CD4-positive, alpha-beta T cell treated with Interleukin-6 for 4 hours (primary cell): ENCODE measurements at places on chromosomes 3 and 15.

- no peak for DNase-seq
Measured at GRCh38 chr15:79724312-79724711, 172.5 kb downstream of the MTHFS start.

DNA sequence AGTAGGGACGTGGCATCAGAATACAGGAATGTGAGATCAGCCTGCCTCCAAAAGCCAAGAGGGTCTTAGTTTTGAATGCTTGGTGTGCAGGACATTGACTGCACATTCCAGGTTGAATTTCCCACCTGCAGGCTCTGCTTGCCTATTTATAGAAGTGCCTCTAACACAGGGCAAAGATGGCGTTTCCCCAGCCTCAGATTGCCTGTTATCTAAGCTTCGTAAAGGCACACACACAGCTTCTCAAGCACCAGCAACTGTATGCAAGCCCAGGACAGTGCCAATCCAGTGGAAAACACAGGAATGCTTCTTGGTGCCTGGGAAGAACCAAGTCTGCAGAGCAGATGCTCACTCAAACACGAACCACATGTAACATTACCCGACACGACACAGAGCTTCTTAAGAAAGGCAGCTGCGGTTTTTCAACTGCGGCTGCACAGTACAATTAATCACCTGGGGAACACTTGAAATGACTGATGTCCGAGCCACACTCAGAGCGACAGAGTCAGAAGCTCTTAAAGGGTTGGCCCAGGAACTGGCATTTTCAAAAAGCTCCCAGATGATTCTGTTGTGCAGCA lies 90.0 kb upstream of the ANKRD34C start:
- no peak for DNase-seq

- no peak for DNase-seq
Measured at GRCh38 chr3:188266562-188267274, 112.8 kb downstream of the LPP start.

DNA sequence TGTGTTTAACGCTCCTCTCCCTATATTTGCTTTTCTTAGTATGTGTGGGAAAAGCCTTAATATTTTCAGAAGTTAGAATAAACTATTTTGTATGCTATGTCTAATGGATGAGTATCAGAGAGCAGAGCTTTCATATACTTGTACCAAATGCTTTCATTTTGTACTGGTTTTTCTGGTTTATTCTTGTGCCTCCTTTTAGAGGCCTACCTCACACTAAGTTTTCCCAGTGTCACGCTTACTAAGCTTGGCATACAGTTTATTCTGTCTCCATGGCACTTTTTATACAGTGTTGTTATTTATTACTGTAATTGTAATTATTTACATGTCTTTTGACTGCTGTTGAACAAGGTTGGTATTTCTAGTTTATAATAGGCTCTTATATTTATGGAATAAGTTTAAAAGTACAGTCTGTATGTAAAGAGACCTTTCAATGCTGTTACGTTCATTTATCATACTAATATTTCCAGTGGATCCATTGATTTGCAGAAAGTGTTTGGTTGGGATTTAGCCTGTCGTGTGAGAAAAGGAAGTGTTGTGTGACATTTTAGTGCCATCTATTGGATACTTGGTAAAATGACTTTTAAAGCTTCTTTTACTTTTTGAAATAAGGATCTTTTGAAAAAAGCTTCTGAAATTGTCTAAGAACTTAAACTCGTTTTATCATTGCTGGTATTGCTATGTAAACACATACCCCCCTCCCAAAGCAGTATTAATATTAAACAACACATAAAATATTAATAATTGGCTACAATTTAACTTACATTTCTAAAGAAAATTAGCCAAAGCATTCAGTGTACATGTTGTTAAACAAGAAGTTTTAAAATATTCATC lies 5.2 kb upstream of the EBLN2 start:
- no peak for DNase-seq

GRCh38 chr3:111787556-111788463 lies 71.3 kb upstream of the PHLDB2 start:
- no peak for DNase-seq

GRCh38 chr3:98589331-98590036 lies 3.9 kb downstream of the CPOX start:
- no peak for DNase-seq

- DNase-seq: no peak
Measured at GRCh38 chr3:195860456-195860855, 47.9 kb downstream of the TNK2 start.

- peak; percentile 70 for DNase-seq
Measured at GRCh38 chr15:90648137-90649070, 68.7 kb upstream of the BLM start.

- DNase-seq: no peak
Measured at GRCh38 chr3:112615989-112616731, 24.8 kb downstream of the CCDC80 start.

- no peak for DNase-seq
Measured at GRCh38 chr15:75069301-75069925, 46.0 kb downstream of the PPCDC start.

DNA sequence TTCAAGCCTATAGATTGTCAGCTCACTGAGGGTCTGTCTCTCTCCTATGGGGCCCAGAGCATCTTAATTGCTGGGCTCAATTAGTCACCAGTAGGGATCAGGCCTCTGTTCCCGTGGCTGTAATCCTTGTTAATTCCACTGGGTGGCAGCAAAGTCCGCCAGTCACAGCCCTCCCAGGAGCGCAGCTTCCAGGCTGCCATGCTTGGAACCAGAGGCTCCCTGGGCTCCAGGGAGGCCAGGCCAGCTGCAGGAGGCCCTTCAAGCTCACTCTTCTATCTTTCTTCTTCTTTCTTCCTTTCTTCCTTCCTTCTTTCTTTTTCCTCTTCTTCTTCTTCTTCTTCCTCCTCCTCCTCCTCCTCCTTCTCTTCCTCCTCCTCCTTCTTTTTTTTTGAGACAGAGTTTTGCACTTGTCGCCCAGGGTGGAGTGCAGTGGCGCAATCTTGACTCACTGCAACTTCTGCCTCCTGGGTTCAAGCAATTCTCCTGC lies 14.4 kb downstream of the RNU5B-1 start:
- peak; percentile 77 for DNase-seq

GRCh38 chr3:172156586-172156955 lies 117.2 kb downstream of the FNDC3B start:
- no peak for DNase-seq

DNA sequence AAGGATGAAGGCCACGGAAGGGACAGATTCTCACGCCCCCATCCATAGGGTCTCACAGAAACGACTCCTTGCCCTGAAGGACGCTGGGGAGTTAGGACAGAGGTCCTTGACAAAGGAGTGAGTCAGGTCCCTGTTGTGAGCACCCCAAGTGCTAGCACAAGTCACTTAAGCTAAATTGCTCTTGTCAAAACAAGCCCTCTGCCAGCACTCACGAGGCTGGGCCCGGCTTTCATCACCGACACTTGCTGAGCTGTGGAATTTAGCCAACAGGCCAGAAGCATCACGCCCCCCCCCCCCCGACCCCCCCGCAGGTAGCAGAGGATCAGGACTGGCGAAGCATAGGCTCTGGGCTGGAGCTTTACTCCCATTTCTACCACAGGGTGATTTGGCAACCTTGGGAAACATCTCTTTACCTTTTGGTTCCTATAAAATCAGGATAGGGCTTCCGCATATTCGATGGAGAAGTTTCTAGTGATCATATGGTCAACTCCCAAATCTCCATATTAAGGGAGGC lies 75.4 kb downstream of the ADCY5 start:
- DNase-seq: no peak

DNA sequence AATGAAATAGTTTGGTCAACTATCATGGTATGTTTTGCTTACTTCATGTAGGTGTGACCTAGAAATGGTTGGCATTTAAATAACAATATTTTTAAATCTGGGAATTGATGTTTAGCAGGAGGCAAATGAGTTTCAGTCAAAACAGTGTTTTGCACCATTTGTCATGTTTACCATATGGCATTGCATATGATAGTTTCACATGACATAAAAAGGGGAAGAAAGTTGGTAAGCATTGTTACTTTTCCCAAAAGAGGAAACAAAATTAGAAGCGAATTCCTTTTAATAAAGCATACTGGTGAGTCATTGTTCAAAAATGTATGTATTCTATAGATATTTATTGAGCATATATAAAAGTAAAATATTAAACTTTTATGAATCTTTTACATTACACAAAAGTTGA lies 2.3 kb downstream of the RNF13 start:
- DNase-seq: no peak

GRCh38 chr3:136409549-136409948 lies 159.4 kb downstream of the PCCB start:
- no peak for DNase-seq

DNA sequence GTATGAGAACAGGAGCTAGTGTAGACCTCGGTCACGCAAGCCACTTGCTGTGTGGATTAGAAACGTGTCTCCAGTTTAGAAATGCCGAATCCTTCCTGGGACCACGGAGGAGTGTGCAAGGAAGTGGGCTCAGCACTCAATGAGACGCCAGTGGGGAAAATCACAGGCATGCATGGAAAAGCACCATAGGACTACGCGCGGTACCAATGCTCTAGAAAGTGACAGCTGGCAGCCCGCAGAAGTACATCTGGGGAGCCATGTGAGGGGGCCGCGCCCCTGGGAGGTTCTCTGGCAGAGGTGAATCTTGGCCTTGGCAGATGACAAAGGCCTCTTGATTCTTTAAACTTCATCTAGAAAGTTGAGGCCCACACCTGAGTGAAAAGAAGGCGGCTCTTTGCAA lies 99.3 kb downstream of the LRRK1 start:
- DNase-seq: no peak

- DNase-seq: no peak
Measured at GRCh38 chr15:94273826-94274225, 42.5 kb downstream of the MCTP2 start.

DNA sequence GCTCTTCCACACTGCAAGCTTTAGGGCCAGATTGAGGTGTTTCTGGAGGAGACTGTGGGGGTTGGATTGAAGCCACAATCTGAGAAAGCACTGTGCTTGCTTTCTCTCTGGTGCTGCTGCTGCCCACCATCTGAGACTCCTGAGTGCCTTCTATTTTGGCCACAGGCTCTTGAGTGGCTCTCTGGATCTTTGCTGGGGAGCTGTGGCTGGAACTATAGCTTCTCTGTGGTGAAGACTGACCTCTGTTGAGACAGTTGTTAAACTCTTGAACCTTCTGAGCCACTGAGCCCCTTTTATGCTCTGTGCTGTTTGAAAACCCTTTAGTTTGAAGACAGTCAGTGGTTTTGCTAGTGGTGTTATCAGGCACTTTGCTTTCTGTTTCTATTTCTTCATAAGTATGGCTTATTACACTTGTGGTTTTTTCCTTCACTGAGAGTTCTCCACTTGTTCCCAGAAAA lies 108.7 kb upstream of the TSPAN3 start:
- peak; percentile 4 for DNase-seq

DNA sequence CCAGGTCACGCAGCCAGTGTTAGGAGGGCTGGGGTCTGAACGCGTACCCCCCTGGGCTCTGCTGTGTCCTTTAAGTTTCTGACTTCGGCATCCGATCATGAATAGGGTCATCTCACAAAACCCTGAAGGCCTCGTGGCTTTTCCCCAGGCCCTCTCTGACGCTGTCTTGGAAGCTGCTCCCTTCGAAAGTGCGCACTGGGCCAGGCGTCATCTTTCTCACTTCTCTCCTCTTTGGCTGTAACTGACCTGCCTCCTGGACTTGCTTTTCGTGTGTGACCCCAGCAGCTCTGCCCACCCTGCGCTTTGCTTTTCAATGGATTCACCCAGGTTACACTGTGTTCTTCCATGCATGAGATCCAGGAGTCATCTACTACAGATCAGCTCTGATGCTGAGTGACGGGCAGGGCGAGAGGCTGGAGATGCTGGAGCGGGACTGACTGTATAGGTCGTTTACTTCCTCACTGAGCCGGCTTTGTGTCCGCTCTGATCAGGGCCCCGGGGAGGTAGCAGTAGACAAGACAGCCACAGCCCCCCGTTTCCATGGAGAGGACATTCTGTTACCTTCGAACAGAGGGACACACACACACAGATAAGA lies 45.0 kb upstream of the PCSK6 start:
- DNase-seq: no peak

DNA sequence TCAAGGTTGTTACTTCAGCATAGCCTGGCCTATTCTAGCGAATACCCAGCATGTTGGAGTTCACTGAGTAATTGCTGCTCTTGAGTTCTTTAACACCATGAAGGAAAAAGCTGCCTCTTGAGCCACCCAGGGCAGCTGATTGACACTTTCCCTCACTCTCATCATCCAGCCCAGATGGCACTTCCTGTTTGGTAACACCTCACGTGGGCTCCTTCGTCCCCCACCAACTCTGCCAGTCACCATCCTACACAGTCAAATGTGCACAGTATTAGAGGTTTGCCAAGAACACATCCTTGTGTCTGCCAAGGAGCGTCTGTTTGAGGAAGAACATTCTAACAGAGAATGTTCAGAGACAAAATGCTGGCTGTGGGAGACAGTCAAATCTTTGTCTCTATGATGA lies 266.3 kb downstream of the RPLP1 start:
- peak; percentile 44 for DNase-seq

DNA sequence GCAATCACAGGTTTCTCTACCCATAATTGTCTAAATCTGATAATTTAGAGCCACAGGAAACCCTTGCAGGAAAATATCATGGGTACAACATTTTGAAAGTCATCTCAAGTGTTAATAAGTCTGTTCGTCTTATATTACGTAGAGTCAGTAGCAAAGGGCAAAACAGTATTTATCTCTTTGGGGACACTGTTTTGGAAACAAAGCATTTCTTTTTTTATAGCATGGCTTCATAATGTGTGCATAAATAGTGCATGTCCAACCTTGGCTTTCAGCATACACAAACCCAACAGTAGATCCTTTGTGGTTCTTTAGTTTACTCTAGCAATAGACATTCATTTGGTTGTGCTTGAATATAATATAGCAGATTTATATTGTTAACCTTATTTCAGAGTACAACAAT lies 24.0 kb downstream of the ST3GAL6 start:
- no peak for DNase-seq

DNA sequence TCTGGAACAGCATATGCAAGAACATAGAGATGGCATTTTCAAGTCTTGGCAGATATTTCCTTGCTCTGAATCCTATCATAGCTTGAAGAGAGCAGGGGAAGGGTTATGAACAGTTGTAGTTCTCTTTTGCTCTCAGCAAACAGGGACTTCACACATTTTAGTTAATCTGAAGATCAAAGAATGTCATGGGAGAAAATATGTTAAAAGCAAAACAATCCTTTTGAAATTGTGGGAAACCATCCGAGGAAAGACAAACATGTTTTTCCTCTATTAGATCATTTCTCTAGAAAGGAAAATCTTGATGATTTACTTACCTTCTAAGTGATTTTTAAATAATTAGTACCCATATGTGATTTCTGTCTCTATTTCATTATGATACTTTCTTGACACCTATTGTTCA lies 77.8 kb upstream of the DCBLD2 start:
- DNase-seq: no peak

- no peak for DNase-seq
Measured at GRCh38 chr3:106842151-106842550, 535.1 kb upstream of the CCDC54 start.

DNA sequence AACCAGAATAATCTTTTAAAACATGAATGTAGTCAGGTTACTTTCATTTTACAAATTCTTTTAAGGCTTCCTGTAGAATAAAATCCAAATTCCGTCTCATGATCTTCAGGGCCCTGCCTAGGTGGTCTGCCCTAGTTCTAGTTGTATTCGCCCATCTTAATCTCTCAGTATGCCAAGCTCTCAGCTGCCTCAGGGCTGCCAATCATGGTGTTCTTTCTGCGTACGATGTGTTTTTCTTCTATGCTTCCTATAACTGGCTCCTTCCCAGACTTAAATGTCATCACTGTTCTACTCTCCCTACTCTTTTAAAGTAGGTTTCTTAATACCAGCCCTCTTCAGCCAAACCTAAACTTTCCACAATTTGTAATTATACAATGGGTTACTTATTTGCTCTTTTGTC lies 107.4 kb downstream of the GREM1 start:
- DNase-seq: no peak
